ENCODE measurements at places on chromosomes 4 and X.

DNA sequence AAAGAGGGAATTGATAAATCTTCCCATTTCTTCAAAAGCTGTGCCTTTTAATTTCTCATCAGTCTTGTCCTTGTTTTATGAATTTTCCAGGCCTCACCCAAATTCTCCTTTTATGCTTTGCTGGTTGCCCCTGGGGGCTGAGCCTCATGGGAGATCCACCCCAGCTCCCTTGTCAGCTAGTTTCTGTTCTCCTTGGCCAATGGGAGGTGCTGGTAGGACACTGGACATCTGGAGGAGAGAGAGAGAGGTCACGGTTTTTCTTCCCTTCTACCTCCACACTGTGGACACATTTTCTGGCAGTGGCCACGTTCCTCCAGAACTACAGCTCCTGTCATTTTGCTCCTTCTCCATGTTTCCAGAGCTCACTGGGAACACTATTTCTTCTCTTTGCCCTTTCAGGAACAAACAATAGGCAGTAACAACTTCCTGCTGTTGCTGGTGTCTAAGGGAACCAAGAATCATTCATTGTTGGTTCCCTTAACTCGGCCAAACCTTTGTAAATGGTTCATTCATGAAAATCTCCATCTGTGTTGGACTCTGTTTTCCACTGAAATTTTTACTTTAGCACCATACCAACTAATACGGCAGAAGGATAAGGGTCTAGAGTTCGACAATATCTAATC lies 334.5 kb downstream of the GPAT3 start:
- DNase-seq: no peak

GRCh38 chr4:99811850-99812249 lies 4.8 kb upstream of the DAPP1 start:
- DNase-seq: no peak

DNA sequence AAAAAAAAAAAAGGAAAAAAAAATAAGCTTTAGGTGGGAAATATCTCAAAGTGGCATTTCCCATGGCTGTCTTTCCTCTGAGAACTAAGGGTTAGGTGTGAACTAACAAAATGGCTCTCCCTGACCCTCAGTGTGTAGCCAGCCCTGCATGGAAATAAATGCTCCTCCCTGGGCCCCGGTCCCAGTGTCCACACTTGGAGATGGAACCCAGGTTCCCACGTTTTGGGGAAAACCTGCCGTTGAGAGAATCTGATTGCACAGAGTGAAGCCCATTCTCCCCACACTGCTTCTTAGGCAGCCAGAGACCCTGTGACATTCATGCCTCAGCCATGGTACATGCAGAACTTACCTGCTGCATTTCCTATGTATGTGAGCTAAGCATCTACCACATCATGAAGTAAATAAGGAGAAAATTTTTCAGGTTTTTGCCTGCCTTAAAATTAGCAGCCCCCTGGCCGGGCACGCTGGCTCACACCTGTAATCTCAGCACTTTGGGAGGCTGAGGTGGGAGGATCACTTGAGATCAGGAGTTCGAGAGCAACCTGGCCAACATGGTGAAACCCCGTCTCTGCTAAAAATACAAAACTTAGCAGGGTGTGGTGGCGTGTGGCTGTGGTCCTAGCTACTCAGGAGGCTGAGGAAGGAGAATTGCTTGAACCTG lies 34.5 kb downstream of the HTT-AS start:
- no peak for DNase-seq

- DNase-seq: no peak
Observed at GRCh38 chr4:95546866-95547714, 1.7 kb downstream of the UNC5C start.

DNA sequence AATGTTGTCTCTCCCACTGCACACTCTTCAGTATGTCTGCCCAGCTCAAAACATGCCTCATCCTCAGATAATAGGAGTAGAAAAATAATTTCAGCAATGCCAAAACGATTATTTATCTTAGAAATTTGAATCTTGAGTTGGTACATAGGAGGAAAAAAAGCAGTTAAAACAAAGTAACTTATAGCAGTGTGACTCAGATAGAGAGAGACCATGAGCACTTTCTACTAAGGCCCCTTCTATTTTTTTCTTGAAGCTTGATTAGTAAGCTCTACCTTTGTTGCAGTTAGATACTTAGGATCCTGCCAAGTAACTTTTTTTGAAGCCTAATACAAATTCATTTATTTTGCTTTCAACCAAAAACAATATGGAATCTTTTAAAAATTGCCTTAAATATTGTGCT lies 212.3 kb downstream of the MAD2L1 start:
- no peak for DNase-seq

GRCh38 chr4:88583631-88584470 lies 8.4 kb upstream of the HERC3 start:
- no peak for DNase-seq

- no peak for DNase-seq
Observed at GRCh38 chr4:158042591-158043030, 130.2 kb downstream of the GASK1B start.

GRCh38 chr4:84394386-84394785 lies 104.7 kb downstream of the NKX6-1 start:
- DNase-seq: no peak

GRCh38 chr4:6524436-6524835 lies 50.6 kb upstream of the MAN2B2 start:
- no peak for DNase-seq

GRCh38 chr4:25457053-25457715 lies 80.1 kb downstream of the ANAPC4 start:
- DNase-seq: no peak

GRCh38 chrX:103941201-103941975 lies 21.0 kb upstream of the TMSB15B start:
- DNase-seq: no peak

GRCh38 chr4:13640149-13640940 lies 12.8 kb upstream of the BOD1L1 start:
- DNase-seq: no peak

- DNase-seq: no peak
Observed at GRCh38 chrX:103356130-103356798, at the start of gene TCEAL9. Gene TCEAL9, plus strand, starts transcription at chrX:103356506. Its CDS starts 1,179 bp downstream, at chrX:103357685.

DNA sequence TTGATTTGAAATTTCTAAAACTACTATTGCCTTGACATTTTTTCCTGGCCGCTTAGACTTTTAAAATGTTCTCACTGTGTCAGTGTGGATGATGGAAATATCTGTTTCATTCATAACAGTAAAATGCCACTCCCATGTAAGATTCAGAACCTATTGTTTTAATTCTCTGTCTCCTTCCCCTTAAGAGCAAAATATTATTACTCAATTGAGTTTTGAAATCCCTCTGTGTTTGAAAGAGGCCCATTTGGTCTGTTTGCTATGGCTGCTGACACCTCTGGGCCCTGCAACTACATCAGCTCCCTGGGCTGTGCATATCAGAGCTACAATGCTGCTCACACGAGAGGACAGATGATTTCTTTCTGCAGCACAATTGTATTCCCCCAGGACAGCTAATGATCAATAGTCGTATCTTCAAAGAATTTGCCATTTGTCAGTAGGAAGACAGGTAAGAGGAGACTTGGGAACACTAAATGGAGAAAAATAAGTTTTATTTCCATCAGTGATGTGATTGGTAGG lies 388.0 kb upstream of the GALNT7 start:
- no peak for DNase-seq

DNA sequence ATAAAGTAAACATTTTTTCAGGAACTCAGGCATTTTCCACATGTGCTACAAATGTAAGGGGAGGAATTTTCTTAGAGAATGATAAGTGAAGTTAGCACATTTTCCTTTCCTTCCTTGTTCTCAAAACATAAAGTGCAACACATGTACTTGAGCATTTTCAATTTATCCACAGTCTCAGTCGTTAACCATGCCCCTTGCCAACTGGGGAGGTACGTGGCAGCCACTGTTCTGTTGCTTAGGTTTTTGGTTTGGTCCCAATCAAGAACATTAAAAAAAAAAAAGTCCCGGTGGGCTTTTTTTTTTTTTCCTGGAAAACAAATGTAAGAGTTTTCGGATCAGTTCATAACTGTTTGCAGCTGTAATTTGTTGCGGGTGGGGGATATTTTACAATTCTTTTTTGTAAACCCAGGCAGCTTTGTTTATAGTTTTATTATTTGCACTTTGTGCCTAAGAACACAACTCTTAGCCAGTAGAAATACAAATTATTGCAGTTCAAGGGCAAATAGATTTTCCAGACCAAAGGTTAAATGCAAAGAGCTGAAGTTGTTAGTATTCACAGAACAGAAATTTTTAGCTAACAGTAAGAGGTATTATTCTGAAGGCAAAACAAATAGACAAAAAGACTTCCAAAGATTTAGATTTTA lies 112.1 kb upstream of the NAP1L5 start:
- DNase-seq: no peak

- no peak for DNase-seq
Observed at GRCh38 chr4:33923469-33923868, 2320.8 kb downstream of the ARAP2 start.

- DNase-seq: no peak
Observed at GRCh38 chr4:123578276-123579029, 181.9 kb downstream of the SPRY1 start.

DNA sequence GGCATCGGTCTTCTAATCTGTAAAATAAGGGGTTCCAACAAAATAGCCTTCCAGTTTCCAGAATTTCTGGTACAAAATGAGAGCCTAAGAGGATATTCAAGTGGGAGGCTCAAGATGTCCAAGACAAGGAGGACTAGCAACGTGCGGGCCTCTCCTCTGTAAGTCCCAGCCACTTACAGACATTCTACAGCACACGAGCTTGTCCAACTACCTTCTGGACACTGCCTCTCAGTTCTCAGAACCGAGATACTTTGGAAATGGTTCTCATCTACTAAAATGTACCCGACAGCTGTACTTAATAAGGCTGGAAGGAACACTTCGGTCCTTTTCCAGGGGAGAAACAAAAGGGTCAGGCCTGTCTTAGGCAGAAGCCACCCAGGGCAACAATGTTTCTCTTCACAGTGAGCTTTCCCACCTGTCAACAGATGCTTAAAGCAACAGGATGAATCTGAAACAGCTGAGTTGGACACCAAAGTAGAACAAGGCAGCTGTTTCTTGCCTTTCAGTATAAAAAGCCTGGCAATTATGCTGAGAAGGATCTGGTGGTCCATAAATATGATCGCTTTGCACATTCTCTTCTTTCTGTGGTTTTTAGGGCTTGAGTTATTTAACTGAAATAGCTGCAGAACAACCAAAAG lies 127.0 kb downstream of the HS6ST2 start:
- DNase-seq: no peak

GRCh38 chr4:10620935-10621488 lies 63.6 kb downstream of the CLNK start:
- DNase-seq: no peak

- DNase-seq: no peak
Observed at GRCh38 chr4:176789955-176790354, 2.8 kb downstream of the VEGFC start.

GRCh38 chrX:15398874-15399273 lies 14.7 kb upstream of the VEGFD start:
- no peak for DNase-seq

DNA sequence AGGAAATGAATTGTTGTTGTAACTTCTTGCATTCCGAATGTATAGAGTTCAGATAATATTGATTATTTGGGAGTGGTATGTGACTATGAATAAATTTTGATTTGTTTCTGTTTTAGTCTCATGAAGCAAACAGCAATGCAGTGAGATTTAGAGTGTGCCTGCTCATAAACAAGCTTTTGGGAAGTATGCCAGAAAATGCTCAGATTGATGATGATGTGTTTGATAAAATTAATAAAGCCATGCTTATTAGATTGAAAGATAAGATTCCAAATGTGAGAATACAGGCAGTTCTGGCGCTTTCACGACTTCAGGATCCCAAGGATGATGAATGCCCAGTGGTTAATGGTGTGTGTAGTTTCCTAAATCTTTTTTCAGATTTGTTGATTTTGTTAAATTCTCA lies 2.0 kb downstream of the NCAPG start:
- no peak for DNase-seq

DNA sequence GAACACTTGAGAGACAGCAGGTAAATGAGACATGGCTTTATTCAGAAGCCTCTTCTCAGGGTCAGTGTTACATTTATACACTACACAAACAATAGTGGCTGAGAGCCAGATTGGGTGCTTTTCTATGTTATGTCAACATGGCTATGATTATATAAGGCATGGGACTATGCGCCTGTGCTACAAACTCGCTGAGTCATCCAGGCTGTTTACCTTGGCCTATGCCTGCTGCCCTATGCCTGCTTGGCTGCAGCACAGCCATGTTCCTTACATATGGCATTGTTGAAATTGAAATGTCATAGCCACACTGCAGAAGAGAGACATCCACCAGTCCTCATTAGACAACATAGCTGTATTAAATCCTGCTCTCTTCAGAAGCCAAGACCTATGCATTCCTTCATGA lies 236.3 kb upstream of the NWD2 start:
- DNase-seq: no peak

GRCh38 chrX:36986231-36986630 lies 21.9 kb upstream of the FAM47C start:
- no peak for DNase-seq

DNA sequence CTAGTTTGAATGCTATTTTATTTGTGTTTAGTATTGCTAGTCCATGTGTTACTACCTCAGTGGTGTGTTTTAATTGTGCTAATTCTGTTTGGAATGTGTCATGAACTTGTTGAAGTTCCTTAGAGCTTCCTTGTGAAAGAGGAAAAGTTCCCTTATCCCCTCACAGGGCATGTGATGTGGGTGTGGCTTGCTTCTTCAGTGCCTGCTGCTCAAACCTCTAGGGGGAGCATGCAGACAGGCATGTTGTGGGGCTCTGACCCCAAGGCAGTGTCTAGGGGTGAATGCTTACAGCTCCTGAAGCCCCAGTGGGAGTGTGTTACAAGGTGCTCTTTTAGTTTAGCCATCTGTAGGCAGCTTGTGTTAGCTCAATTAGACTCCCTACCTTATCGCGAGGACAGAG lies 86.5 kb downstream of the MAGED4 start:
- peak; percentile 5 for DNase-seq

DNA sequence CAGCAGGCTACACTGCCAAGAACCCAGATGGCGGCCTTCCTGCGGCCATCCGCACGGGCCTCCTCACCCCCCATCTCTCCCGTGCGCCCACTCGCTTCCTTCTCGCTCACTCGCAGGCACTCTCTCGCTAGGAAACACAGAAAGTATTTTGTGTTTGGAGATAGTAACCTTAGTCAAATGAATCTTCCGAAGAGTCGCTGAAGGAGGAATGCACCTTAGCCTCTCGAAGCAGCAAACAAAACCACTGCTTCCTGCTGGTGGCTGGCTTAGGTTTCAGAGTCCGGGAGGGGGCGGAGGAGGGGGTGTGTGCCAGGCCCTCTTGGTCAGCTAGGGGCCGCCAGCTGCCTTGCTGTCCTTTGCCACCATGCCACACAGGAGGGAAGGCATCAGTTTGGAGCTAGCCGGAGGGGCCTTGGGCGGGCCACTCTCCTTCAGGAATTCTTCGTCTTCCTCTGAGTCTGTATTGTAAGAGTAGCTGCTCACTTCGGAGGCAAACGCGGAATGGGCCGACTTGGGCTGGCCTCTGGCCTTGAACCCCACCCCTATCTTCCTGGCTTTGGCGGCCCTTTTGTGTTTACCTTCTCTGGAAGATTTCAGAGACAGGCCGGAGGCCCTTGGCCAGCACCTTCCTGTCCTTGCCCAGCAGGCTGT lies 73.2 kb upstream of the UCP1 start:
- DNase-seq: no peak

GRCh38 chr4:30828264-30828926 lies 108.2 kb downstream of the PCDH7 start:
- no peak for DNase-seq

Measured in cortex of kidney (tissue), 1 donor.